ENCODE measurements at places on chromosomes 4 and X.

GRCh38 chr4:54073271-54073880, 9.0 kb upstream of the CHIC2 start:
- no peak for DNase-seq

GRCh38 chr4:174928174-174928573, 10.0 kb downstream of the ADAM29 start:
- no peak for DNase-seq

DNA sequence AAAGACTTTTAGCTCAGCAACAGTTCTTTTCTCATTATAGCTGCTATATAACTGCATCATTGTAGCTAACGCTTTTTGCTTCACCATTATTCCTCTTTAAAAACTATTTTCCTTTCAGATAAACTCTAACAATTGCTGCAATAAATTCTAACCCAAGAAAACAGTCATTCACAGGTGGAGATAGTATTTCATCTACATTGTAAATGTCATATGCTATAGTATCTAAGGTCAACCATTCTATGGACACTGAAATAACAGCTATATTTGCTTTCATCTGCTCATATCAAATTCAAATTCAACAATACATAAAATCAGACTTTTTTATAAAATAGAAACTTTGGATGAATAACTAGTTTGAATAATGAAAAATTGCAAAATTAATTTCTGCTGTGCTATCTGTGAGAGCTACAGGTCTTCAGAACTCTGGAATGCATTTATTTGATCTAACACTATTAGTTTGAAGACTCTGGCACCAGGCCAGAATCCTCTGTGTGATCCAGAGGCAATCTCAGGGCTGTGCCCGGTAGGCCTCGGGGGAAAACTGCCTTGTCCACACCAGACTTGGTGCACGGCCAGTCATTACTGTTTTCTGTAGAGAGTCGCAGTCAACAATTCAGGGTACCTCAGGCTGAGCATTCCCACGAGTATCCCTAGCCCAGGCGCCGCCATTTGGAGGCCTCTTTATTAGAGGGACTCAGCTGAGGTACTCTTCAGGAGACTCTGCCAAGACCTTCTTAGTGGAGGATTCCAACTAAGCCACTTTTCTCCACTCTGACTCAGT, 332.4 kb downstream of the SLC7A11 start:
- DNase-seq = no peak

DNA sequence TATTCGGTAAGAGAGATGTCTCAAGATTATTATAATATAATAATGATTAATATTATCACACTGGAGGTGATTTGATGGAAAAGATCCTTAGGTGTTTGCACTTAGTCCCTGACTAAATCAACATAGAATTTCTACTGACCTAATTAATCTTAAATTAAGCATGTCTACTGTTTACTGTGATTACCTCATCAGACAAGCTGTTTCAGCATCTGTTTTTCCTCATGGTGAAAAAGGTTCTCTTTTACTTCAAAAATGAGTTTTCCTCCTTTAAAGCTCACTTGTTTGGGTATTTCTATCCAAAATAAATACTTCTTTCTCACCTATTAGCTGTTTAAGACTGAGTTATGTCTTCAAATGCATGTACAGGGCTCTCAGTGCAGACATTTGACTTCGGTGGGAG, 407.8 kb downstream of the NKX6-1 start:
- DNase-seq = no peak

GRCh38 chr4:149349541-149349940, 466.1 kb downstream of the IQCM start:
- DNase-seq = no peak

DNA sequence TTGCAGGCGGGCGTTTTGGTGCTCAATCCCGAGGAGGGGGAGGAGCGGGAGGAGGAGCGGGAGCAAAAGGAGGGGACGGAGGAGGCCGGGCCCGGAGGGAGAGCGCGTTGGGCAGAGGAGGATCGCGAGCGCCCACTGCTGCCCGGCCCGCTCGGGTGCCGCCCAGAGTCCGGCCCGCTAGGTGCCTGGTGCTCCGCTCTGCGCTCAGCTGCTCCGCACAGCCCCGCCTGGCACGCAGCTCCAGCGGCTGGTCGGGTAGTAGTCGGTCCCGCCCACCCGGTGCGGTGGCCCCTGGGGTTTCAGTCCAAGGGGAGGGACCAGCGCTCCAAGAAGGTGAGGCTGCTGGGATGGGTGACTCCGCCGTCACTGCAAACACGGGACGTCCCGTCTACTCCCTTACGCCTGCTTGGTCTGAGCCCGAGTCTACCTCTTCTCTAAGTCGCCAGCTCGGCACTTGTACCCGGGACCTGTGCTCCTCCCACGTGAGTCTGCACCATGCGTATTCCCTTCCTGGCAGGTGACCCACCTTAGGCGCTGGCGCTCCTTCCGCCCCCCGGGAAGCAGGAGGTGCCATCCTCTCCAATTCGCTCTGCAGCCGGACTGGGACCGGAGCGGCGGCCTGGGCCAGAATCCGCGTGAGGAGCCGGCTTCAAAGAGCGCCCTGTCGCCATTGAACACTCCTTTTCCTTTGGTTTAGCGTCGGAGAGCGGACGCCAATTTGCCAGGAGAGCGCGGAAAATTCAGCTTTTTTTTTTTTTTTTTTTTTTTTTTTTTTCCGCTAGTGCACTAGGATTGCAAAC, 405 bp upstream of the HS3ST1 start:
- peak; percentile 82 for DNase-seq

GRCh38 chrX:134365904-134366303, 94.1 kb upstream of the HPRT1 start:
- no peak for DNase-seq

- DNase-seq = peak; percentile 59
Observed at GRCh38 chr4:56870946-56871345, 36.8 kb upstream of the REST start.

DNA sequence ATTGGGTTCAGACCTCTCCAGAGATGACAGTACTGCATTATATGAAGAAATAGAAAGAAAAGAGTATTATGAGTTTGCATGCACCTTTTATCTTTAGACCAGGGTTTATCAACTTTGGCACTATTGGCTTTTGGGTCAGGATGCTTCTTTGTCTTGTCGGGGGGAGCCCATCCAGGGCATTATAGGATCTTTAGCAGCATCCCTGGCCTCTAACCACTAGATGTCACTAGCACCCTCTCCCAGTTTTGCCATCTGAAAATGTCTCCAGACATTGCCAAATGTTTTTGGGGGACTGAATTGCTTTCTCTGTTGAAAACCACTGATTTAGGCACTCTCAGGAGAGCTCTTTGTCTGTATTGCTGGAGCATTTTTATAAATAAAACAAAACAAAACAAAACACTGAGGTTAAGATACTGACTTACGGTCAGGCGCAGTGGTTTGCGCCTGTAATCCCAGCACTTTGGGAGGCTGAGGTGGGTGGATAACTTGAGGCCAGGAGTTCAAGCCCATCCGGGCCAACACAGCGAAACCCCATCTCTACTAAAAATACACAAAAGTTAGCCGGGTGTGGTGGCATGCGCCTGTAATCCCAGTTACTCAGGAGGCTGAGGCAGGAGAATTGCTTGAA, 23.6 kb downstream of the CA5B start:
- no peak for DNase-seq

- DNase-seq = no peak
Observed at GRCh38 chrX:24396931-24397279, 36.5 kb downstream of the SUPT20HL1 start.

GRCh38 chr4:37385424-37385823, 140.9 kb downstream of the NWD2 start:
- DNase-seq = no peak

DNA sequence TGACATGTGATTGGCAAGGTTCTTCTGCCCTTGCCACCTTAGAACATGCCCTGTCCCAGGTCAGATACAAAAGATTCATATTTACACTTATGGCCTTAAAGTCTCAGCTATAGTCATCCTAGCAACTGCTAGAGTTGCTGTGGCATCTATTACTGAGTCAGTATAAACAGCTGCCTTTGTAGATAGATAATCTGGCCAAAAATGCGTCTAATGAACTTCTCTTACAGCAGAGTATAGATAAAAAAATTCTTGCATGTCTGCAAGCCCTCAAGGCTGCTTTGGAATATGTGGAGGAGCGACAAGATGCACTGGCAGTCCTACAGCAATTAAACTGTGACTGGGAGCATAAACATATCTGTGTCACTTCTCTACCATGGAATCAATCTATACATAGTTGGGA, 1209.7 kb upstream of the PABPC4L start:
- no peak for DNase-seq

Data from right forelimb (tissue), 1 donor.